HT1080 (cell line): ENCODE measurements at places on chromosomes 1 and 21. TPM values are rescaled to one million over a fixed set of nuclear protein-coding genes. Genes with fewer than 3 reads are reported as not detected.

GRCh38 chr21:15285556-15285955 lies 220.8 kb upstream of the NRIP1 start:
- DNase-seq: no peak

DNA sequence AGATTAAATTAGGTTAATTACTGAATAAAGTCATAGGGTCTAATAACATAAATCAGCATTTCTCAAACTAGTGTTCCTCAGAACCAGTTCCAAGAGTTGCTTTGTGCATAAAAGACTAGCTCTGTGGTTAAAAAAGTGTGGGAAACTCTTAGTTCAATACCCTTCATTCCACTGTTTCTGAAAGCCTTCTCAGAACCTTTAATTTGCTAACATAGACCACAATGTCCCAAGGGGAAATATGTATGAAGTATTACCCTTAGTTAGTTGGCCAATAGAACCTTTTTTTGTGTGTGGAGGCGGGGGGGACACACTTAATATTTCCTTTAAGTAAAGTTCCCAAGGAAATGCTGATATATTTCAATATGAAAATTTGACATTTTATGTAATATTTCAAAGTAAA lies 20.4 kb downstream of the ODF2L start:
- no peak for DNase-seq

- DNase-seq: no peak
These were observed 124.9 kb upstream of the BACE2 start for GRCh38 chr21:41043014-41043413.

DNA sequence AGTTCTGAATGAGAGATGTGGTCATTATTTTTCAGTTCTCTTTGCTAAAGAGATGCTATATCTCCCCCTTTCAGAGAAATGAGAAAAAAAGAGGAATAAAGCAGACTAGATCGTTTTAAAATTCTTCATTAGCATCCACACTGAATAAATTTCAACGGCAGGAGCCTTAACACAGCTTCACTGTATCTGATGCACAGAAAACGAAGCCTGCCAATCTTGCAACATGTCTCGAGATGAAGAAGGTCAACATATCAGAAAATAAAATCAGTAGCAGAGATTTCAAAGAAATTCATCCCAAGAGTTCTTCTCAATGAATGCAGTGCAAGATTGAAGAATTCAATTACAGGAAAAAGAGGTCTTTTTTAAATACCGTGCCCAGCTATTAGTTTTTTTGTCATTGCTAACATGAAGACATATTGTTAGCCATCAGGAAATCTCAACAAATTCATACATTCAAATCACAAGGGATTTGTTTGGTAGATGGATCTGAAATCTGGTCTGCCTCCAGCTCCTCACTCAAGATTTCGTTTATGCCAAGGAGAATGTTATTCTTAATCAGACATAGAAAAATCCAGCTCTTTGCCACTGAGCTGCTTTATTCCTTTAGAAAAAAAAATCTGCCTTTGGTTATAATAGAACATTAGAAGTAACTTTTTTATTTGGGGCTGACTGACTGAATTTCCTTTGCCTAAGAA lies 76.4 kb upstream of the DAB1 start:
- no peak for DNase-seq

DNA sequence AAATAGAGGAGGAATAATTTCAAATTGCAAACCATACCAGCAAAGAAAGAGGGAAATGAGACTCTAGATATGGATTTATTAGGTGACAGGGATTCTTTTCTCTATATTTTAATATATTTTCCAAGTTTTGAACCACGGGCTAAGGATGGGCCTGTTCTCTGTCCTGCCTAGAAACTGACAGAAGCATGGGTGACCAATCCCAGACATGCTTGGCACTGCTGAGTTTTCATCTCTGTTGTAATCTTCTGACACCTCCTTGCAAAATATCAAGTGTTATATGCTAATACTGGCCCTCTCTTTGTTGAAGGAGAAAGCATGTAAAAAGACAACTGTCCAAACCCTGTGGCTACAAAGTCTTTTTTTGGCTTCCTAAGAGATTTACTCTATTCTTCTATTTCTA lies 774 bp upstream of the ANGPTL7 start:
- DNase-seq: no peak

DNA sequence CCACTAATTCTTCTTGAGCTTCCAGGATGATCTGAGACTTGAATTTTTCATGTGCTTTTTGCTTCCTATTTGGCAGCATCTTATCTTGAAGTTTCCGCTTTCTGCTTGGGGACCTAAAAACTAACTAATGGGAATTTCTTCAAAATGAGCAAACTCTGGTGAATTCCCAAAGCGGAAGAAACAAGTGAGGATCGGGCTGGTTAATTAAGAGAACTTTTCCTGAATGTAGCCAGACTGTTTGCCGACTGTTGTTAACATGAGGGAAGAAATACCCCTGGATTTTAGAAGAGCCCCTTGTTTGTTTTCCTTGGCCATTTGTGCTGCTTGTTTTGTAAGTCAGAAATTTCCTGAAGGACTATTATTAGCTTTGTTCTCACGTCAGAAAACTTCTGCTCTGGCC lies 6.1 kb upstream of the SELE start:
- no peak for DNase-seq

DNA sequence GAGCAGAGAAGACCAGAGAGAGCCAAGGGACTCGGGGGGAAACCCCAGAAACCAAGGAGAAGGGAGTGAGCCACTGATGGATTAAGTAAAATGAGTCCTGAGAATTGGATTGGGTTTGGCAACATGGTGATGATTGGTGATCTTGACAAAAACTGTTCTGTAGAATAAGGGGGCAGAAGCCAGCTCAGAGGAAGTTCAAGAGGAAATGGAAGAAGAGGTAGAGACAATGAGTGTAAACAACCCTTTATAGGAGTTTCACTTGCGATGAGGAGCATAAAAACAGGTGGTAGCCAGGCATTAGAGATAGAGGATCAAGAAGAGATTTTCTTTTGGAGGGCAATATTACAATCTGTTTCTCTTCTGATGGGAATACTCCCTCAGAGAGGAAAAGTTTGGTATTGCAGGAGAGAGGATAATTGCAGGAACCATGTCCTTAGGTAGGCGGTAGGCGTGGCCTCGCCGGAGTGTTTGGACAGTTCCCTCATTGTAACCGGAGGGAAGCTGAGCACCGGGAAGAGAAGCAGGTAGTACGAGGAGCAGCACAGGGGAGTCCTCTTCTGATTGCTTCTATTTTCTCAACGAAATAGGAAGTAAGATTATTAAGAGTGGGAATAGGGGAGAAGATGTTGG lies 68.4 kb upstream of the TENT5C start:
- no peak for DNase-seq

DNA sequence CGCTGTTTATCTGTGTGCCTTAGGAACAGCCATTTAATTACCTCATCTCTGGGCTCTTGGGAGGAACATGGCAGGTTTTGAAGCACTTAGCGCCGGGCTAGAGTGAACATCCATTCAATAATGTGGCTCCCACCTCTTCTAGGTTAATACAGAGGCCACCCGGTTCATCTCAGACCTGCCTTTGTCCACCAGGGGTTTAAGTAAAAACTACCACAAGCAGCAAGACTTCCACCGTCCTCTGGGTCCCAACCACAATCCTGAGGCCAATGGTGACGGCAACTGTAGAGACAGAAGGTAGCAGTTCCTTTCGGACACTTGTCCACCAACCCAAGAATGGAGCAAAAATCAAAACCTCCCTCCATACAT lies 924 bp upstream of the DDOST start:
- no peak for DNase-seq

Gene ZMYND12
- total RNA-seq: 0.13 TPM in 1 of 2 replicates, not detected in the other

Gene CA14
- not detected in 2 replicates for total RNA-seq

Gene IVL
- total RNA-seq: 0.26 and 0.33 TPM in 2 replicates

Gene MARK1
- 2.0 and 3.1 TPM in 2 replicates for total RNA-seq

Gene MAP3K7CL
- 3.5 and 5.6 TPM in 2 replicates for total RNA-seq
